Activated T-helper 2 cell treated with anti-CD3 and anti-CD28 coated beads, Interferon-gamma antibody, Interleukin-2, Interleukin-4, amounts not matched to agents 10 μg/mL and 5 μg/mL and 100 μg/mL, durations not matched to agents 14 hours and 24 hours and 36 hours (primary cell): ENCODE measurements at places on chromosomes 12 and 14.

GRCh38 chr14:101557811-101558738, 3.2 kb upstream of the DIO3 start:
- DNase-seq: no peak

GRCh38 chr12:65182012-65182739, 12.8 kb downstream of the LEMD3 start:
- no peak for DNase-seq

- DNase-seq: peak; percentile 88
Observed at GRCh38 chr14:75249251-75249957, 29.2 kb upstream of the FOS start.

GRCh38 chr14:87873741-87874140, 119.2 kb downstream of the GALC start:
- DNase-seq: no peak

GRCh38 chr12:85733984-85734383, 102.2 kb downstream of the RASSF9 start:
- no peak for DNase-seq

GRCh38 chr12:41514021-41514777, 326.1 kb downstream of the PDZRN4 start:
- DNase-seq: no peak

DNA sequence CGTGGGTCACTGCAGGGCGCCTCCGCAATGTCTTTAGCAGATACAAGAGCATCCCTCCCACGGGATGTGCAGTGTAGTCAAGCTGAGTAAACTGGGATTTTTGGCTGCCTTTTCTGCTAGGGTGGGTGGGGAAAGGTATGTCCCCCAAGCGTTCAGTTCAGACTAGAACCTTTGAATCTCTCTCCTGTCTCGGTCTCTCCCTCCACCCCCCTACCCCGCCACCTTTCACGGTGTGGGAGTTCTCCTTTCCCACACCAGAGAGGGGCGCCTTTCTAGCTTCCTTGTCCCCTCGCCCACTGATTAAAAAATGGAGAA, 525 bp upstream of the FAR2 start:
- DNase-seq: no peak
